Activated naive CD4-positive, alpha-beta T cell treated with anti-CD3 and anti-CD28 coated beads, Interleukin-2, amount 10 ng/mL, durations not matched to agents 7 days and 5 days (primary cell): ENCODE measurements at places on chromosomes 1 and 21.

GRCh38 chr1:161267321-161267720, 8.8 kb downstream of the PCP4L1 start:
- DNase-seq = no peak

DNA sequence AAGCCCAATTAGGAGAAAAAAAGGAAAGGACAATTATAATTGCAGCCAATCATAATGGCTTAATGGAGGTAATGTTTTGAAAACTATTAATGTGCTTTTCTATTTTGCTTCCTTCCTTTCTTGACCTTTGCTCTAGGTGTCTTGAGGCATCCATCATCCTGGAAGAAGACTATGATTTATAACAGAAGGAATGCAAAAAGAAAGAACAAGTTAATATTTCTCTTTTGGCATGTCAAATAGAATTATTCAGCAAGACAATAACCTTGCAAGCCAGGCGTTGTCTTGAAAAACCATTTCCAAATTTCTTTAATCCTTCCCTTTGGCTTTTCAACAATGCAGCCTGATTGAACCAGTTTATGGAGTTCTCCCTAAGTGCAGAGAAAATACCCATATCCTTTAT, 107.7 kb upstream of the USP24 start:
- DNase-seq = no peak

- DNase-seq = no peak
Measured at GRCh38 chr1:26984291-26984690, 9.2 kb upstream of the TRNP1 start.

- no peak for DNase-seq
Measured at GRCh38 chr1:193437785-193438184, 251.4 kb upstream of the B3GALT2 start.

- no peak for DNase-seq
Measured at GRCh38 chr1:230025686-230026085, 41.4 kb upstream of the GALNT2 start.

- peak; percentile 52 for DNase-seq
Measured at GRCh38 chr1:156444407-156445001, 56.1 kb downstream of the MEF2D start.

DNA sequence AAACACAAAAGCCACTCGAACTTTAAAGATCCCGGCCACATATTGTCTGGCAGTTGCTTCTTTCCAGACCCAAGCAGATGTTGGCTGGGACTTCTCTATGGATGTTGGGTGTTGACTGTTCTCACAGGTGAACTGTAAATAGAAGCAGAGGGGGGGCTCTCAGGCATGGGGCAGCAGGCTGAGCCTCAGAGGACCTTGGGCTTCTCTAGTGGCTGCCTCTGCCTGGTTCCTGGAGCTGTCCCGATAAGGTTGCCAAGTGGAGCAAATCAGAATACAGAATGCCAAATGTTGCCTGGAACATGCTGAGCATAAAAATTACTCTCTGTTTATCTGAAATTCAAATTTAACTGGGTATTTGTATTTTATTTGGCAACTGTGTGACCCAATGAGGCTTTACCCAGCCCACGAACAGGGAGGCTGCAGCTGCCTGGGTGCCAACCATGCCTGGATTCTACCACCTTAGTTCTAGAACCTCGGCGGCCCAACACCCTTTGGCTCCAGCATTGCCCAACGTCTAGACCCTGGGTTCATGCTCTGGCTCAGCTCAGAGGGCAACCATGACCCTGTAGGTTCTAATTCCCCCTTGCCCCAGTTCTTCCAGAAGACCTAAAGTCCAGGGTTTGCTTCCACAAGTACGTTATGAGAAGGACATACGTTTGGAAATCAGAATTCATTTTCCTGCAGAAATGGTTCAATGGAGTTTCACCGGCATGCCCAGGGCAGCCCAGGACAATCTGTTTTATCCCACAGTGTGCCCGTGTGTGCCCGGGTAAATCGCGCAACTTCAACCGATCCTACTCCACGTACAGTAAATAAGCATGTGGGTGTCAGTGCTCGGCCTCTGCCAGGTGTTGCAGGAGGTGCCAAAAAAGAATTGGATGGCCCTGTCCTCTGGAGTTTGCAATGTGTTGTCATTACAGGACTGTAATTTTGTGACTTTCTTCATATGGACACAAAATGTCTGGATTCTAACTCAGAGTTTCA, 5.4 kb upstream of the SLC45A1 start:
- DNase-seq = no peak

DNA sequence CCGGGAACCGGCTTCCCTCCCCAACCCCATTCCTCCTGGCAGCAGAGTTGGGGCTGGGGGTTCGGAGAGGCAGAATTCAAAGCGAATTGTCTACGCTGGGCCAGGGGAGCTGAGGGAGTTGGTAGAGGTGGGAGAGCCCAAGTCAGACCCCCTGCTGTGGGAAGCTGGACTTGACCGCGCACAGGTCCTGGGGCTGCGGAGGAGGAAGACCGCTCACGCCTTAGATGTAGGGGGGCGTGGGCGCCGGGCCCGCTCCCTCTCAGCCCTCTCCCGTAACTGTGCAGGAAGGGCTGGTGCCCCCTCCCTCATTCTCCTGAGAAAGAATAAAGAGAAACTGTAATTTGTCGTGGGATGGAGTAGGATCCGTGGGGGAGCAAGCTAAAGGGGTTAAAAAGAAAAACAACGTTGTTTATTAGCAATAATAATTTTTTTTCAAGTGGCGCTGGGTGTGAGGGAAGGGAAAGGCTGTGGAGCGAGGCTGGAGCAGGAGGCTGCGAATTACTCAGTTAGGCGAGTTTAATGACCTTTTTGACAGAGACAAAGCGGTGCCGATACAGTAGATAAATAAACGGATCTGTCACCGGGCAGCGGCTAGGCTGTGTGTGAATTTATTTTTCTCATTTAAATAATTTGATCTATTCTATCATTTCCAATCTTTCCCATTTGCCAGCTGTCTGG, 838 bp upstream of the GRIK3 start:
- no peak for DNase-seq

GRCh38 chr1:205980237-205980870, 22.8 kb downstream of the RAB7B start:
- DNase-seq = no peak

DNA sequence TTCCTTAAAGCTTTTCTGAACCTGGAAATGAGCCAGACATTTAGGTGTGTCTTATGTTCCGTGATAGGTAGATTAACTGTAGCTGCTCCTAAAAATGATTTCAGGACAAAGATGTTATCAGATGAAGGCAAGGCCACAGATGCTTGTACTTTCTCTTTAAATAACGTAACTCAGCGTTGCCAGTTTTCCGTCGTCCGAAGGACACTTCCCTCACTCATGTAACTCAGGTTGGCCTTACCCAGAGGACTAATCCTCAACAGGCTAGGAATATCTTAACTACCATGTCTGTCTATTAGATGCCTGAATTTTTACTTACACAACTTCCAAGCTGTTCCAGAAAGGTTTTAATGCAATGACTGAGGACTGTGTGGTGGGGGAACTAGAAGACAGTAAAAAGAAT, 35.4 kb upstream of the FAM89A start:
- no peak for DNase-seq

GRCh38 chr21:30818837-30819610, 6.0 kb upstream of the KRTAP8-1 start:
- no peak for DNase-seq

GRCh38 chr1:229863651-229864545, 203.1 kb upstream of the GALNT2 start:
- DNase-seq = no peak

- DNase-seq = no peak
Measured at GRCh38 chr1:94734963-94735901, 84.9 kb upstream of the SLC44A3 start.

DNA sequence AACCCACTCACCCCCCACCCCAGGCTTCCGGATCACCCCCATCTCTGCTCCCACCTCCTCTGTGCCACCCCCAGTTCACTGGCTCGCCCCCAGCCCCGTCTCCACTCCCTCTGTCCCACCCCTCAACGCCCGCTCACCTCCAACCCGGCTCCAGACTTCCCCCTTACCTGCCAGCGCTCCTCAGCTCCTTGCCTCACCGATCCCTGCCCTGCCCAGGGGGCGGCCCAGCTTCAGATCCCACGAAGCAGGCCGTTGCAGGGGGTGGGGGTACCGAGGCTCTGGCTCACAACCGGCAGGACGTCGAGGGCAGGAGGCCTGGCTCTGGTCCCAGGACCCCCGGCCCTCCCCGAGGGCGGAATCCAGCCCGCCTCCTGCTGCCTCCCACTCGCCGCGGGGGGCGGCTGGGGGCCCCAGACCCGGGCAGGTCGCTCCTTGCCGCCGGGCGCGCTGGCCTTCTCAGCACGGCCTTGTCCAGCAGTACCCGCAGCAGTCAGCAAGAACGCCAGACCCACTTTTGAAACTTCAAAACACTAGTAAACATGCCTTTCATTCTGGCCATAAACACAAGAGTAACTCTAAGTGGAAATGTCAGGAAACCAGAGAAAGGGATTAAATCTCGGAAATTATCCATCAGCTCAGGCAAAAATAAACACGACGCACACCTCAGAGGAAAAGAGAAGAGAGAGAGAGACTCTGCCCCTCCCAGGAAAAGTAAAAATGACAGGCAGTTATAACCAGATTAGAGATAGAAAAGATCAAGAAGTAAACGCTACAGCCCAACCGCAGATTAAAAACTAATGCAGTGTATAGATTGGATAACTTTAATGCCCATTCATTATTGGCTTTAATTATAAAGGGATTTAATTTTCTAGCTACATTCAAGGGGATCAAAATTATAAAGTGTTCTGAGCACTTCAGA, 1.0 kb upstream of the FAM89A start:
- no peak for DNase-seq

GRCh38 chr21:41438425-41439113, 12.5 kb downstream of the MX1 start:
- no peak for DNase-seq

GRCh38 chr1:24558902-24559791, 3.3 kb downstream of the NCMAP start:
- DNase-seq = no peak

DNA sequence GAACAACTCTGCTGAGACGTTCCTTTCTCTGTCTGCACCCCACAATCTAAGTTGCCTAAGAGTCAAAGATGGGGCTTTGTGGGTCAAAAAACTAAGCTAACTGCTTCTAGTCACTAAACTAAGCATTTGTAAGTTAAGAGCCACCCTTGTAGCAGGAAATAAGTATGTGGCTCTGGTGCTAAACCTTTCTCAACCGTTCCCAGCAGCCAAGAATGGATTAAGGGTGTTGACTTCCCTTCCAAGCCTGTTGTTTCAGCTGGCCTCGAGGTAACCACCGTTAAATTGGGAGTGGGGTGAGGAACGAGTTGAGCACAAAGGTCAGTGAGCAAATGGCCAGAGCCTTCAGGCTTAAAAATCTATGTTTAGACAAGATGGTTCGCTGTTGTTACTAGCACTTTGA, 169.1 kb downstream of the TRIM33 start:
- DNase-seq = no peak

GRCh38 chr1:10516925-10517676, 42.4 kb downstream of the PEX14 start:
- no peak for DNase-seq

- no peak for DNase-seq
Measured at GRCh38 chr21:33747420-33747819, 105.1 kb downstream of the ITSN1 start.

GRCh38 chr1:168391851-168392681, 111.4 kb downstream of the TBX19 start:
- DNase-seq = no peak

DNA sequence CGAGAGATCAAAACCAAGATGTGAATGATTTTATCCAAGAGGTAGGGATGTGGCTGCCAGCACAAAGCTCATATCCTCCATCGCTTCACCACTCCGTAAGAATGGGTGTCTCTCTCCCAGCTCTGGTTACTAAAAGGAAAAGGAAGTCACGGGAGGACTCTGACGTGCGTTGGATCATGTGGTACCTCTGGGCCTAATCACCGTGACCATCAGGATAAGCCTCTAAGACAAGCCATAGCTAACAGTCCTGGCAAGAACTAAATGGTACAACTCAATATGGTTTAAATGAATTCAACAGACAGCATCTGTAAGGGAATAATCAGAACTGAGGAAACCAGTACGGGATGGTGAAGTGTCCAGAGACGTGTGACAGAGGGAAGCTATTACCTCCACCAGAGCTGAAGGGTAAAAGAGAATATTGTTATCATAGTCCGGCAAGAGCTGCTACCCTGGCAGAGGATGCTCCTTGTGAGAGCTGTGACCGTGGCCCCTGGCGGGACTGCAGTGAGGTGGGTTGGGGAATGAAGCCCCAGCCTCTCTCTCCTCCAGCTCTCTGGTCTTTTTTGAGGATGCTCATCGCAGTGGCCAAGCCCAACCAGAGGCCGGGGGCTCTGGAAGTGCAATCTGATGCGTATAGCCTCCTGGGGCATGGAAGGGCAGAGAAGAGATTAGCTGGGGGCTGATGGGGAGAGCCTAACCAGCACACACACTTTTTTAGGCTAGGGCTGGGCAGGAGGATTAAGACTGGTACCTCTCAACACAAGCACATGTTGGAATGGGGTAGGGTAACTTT, 54.2 kb downstream of the KIAA1614 start:
- DNase-seq = no peak

DNA sequence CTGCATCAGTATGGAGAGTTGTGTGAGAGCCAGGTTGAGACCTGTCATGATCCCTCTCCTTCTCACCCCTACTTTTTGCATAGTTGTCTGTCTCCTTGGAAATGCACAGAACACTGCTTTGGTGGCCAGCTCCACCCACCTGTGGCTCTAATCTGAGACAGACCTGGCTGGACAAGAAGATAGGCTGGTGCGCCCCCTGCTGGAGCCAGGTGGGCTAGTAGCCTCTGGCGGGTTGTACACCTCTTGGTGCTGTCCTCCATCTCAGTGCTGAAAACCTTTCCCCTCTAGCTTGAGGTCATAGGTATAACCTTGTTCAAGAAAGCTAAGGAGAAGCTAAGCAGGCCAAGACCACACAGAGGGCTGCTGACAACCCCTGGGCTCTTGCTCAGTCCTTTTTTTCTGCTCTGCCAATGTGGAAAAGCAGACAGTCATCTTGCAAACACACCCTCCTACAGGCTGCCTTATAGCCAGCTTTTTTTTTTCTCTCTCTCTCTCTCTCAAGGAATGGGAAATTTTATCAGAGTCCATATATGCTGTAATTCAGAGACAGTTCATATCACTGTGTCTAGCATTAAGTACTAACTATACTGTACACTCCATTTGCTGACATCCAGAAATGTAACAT, 58.8 kb upstream of the SPATA6 start:
- peak; percentile 68 for DNase-seq

GRCh38 chr1:206590025-206590758, 22.1 kb downstream of the EIF2D start:
- DNase-seq = peak; percentile 65

DNA sequence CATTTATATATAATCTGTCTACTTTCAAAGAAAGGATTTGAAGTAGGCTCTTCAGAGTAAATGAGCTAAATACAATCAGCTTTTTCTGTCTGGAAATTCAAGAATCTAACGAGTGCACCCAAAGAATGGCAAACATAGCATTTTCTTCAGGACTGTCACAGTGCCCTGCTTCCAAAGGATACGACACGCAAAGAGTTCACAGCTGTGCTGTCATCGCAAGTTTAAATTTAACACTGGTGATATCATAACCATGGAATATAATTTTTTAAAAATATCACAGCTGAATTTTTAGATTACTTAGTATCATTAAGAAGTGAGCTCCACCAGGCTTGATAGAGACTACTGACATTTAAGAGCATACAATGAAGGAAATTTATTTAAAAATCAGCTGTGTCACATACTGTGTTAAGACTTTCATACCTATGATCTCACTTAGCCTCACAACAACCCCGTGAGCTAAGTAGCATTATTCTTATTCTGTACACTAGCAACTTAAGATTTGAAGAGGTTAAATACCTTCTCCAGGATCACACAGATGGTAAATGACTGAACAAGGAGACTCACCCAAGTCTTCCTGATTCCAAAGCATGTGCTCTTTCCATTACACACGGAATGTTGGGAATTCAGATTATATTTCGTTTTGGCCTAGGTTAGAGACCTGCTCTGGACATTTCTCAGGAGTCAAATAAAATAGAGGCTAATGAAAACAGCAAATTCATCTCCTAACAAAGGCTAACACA, 46.2 kb upstream of the PRRX1 start:
- no peak for DNase-seq
